ENCODE measurements at places on chromosomes 5 and 9. TPM values are rescaled to one million over a fixed set of nuclear protein-coding genes. Genes with fewer than 3 reads are reported as not detected.

Gene C5orf46
- total RNA-seq = not detected

GRCh38 chr9:38062498-38063362, 6.3 kb downstream of the SHB start:
- DNase-seq = no peak

GRCh38 chr5:76794871-76795270, 24.0 kb upstream of the F2RL1 start:
- DNase-seq = no peak

DNA sequence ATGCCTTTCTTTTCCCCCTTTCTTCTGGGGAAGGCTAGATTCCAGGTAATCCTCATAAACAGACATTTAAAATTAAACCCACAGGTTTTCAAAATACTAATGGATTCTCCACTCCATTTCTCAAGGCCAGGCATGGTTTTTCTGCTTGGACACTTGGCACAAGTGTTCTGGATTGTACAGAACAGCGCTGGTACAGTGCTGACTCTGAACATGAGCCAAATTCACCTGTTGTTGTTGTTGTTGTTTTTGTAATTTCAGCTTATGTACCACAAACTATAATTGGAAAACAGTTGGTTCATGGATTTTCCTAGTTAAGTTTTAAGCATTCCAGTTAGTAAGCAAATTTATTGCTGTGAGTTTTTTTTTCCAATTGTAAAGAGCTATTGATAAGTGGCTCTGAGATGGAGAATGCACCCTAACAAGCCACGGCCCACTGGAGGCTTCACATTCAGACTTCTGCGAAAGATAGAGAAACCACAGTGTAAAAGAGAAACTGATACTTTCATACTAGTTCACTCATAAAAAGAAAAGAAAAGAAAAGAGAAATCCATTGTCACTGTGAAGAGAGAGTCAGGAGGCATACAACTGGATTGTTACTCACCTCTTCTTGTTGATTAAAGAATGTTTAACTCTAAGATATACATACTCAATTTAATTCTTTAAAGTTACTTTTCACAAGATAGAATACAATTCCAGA, 16.2 kb upstream of the ITGA1 start:
- DNase-seq = no peak

DNA sequence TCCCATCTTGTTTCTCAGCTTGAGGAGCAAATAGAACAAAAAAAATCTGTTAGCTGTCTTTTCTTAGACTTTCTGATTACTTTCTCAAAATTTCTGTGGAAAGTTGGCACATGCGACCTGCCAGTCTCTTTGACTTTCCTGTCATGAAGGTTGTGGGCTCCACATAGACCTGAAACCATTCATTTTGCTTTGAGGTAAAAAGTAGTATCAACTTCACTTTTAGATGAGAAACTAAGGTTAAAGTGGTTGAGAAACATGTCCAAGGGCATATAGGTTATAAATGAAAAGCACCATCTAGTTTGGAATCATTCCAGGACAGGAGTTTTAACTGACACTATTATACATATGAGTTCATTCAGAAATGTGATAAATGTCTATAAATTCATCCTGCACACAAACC, 42.7 kb downstream of the ST8SIA4 start:
- no peak for DNase-seq

Gene TMEM174
- not detected for total RNA-seq

DNA sequence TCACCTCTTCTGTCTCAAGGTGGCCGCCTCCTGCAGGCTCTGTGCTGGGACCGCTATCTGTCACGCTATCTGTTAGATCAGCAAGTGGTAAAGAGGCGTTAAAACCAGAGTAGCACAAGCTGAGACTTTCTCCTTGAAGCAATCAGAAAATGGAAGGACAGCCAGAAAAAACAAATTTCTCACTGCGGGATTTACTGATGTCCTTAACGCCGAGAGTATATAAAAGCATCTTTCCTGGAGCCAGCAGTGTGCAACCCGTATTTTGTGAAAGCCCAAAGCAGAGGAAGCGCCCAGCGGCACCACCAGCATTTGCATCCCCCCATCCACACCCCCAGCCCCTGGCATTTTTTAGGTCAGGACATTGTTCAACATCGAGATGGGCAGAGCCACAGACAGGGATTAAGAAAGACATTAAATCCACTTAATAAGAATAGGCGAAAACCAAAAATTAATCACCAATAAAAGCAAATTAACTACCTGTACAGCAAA, 48.6 kb downstream of the DUSP1 start:
- no peak for DNase-seq

Gene PCDHGA1
- total RNA-seq = 0.48 TPM

DNA sequence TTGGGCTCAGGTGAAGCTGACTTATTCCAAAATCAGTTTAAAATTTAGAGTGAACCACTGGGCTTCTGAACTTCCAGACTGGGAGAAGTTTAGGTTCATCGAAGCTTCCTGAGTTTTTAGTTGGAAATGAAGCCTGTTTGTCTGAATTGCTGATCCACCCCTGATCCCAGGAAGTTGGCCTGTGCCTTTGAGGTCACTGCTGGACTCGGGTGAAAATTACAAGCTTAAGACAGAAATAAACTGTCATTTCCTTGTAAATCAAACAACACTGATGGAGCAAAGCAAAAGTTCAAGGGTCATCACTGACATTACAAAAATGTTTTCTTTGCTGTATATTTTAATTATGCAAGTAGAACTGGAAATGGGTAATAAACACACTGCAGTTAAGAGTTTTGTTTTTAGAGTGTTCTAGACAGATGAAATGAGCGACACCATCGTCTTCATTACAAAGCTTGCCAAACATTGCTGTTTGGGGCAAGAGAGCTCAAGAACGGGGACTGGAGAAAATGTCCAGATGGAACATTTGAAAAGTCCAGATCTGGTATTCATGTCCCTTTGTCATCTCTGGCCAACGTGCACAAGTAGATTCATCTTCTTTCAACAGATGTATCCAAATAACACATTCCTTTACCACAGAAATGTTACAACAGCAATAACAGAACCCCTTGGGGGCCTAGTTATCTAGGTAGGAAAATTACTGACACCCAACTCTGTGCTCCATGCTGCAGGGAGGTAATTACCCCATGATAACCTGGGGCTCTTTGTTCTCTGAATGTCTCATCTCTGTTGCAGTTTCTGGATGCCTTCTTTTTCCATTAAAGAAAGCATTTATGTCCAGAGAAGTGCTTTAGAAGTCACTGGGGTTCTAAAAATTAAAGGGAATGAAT, 142.4 kb upstream of the ERCC6L2 start:
- no peak for DNase-seq

Gene MRPS27
- 41.1 TPM for total RNA-seq

DNA sequence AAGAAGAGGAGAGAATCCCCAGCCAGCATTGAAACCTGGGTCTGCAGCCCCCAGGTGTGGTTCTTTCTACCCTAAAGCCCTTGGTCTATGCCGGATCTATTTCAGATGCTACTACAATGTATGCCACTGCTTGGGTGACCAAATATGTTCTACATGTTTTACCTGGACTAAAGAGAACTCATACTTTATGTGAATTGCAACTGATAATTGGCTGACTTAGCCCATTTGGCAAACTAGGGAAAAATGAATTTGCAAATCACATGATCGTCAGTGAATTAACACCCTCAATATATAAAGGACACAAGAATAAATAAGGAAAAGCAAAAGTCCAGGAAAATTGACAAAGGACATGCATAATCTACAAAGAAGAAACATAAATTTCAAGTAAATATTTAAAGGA, 308.8 kb upstream of the IRX2 start:
- DNase-seq = no peak

Gene SGCD
- 3.9 TPM for total RNA-seq

Gene TAS2R1
- not detected for total RNA-seq
